Fibroblast of skin of left biceps (primary cell): ENCODE measurements at places on chromosomes 5 and 9.
A peak's percentile ranks its signal among the peaks of the same experiment; 100 is the strongest.

DNA sequence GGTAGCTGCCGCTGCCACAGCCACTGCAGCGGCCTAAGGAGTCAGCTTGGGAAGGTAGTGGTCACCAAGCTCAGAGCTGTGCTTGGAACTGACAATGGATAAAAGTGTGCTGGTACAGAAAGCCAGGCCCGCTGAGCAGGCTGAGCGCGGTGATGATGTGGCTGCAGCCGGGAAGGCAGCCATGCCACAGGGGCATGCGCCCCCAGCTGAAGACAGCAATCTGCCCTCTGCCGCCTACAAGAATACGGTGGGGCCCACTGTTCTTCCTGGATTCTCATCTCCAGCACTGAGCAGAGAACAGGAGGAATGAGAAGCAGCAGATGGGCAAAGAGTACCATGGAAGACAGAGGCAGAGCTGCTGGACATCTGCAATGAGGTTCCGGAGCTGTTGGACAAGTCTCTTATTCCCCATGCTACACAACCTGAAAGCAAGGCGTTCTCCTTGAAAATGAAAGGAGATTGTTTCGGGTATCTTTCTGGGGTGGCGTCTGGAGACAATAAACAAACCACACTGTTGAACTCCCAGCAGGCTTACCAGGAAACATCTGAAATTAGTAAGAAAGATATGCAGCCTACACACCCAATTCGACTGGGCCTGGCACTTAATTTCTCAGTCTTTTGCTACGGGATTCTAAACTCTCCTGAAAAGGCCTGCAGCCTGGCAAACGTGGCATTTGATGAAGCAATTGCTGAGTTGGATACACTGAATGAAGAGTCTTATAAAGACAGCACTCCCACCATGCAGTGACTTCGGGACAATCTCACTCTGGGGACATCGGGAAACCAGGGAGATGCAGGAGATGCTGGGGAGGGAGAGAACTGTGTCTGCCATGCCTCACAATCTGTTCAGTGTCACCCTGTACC, 22.8 kb upstream of the ANKRD18A start:
- DNase-seq = no peak

- no peak for DNase-seq
Observed at GRCh38 chr5:110823571-110823970, 84.8 kb downstream of the SLC25A46 start.

DNA sequence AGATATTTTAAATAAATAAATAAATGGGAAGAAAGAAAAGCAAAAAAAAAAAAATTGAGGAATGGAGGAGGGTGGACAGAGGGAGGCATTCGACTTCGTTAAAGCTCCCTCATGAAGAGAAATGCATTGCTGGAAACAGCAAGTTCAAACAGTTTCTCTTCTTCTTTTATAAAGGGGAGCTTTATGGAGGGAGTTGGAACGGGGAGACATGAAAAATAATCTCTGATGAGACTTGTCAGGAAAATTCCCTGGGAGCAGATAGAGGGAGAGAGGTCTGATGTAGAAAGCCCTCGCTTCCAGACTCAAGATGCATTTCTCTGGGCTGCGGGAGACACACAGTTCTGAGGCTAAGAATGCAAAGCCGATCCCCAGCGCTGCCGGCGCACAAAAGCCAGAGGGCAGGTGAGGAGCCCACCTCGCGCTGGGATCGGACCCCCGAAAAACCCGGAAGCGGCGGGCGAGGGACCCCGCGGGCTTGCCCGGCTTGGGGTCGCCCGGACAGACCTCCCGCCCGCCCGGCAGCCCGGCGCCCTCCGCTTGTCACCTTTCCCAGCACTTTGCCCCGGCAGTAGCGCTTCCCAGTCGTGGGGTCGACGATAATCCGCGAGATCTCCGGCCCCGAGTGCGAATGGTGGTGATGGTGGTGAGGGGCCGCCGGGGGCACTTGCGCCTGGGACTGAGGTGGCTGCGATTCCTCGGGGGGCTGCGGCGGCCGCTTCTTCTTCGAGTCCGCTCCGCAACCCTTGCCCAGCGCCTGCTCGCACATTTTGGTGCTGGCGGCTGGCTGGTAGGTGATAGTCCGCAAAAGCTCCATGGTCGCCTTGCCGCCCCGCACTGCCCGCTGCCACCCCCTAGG, 512 bp downstream of the PLK2 start:
- no peak for DNase-seq

GRCh38 chr5:133603711-133604110, 8.6 kb downstream of the FSTL4 start:
- no peak for DNase-seq

- DNase-seq = no peak
Observed at GRCh38 chr5:133262690-133263089, 210.9 kb downstream of the HSPA4 start.

GRCh38 chr9:91557327-91557726, 133.7 kb upstream of the NFIL3 start:
- no peak for DNase-seq

GRCh38 chr5:5270958-5271785, 131.0 kb downstream of the ADAMTS16 start:
- no peak for DNase-seq

GRCh38 chr5:45411971-45412612, 284.1 kb downstream of the HCN1 start:
- DNase-seq = no peak

DNA sequence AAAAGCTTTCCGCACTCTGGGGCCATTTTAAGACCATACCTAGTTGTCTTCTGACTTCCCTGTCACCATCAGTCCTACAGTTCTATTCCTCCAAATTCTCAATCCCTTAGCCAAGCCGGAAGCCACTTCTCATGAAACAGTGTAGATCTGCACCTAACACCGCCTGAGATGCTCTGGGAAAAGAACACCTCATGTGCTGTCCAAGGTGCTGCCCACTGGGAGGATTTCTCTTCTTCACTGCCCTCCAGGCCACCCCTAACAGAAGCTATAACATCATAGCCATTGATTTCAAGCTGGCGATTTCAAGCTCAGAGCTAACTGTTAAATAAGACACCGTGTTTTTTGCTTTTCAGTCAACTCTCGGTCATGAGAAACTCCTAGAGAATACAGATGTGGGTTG, 559.3 kb downstream of the CCDC171 start:
- no peak for DNase-seq

DNA sequence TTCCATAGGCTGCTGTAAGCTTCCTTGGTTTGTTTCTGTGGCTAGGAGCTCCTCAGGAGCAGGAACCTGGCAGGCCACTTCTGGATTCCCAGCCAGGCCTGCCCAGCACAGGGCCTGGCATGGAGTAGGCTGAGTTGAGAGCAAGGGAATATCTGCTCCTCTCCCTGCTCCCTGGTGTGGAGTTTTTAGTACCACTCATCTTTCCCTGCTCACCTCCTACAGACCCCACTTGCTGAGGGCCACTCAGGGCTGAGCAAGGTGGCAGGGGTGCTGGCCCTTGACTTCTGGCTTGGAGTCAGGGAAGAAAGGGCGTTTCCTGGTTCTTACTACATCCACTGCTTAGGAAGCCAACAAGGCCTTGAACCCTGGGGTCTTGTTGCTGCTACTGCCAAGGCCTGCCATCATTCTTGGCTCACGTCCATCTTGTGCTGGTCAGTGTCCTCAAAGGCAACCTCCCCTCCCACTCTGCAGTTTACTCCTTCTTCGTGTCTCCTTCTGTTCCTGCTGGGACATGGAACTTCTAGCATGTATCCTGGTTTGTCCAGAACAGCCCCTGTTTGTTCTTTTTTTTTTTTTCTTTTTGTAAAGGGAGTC, 54.9 kb downstream of the PSD2 start:
- DNase-seq = no peak

GRCh38 chr9:130448771-130449603, 4.2 kb downstream of the ASS1 start:
- no peak for DNase-seq

- no peak for DNase-seq
Observed at GRCh38 chr5:170327168-170327567, 29.6 kb upstream of the LCP2 start.

DNA sequence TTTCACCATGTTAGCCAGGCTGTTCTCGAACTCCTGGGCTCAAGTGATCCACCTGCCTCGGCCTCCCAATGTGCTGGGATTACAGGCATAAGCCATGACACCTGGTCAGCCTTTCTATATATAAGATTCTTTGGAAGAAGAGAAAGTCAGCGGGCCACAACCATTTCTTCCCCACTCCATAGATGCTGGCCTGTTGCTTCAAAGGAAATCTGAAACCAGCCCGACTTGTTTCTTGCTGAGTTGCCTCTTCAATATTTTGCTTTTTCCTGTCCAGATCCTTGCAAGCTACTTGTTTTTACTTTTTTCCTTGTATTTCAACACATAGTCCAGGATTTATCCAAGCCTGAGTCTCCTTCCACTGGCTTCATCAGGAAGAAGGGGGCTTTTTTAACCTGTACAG, 219.5 kb downstream of the CDK5RAP2 start:
- no peak for DNase-seq

DNA sequence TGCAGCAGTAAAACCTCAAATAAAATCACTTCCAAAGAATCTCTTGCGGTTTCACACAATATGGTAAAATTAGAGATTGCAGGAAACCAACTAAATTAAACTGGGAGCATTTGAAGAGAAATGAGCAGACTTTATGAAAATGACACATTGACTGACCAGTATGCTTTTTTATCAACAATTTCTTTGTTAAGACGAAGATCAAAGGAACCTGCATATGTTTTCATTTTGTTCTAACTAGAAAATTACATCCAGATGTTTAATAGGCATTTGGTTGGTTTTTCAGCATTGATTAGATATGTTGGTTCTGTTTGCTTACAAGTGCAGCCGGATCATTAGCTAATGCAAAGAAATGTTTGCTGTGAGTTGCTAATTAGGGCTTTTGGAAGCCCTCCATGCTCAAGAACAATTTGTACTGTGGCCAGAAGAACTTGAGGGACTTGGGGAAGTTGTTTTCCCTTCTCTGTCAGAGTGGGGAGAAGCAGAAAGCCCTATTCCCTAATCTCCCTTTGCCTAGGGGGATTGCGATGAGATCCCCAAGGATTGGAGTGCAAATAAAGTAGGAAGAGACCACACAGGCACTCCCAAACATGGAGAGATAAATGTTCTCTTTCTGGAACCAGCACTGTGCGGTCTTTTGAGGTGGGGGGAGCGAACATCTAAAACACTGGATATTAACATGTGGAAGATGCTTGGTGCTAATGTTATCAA, 4.5 kb upstream of the TLE1 start:
- peak; percentile 66 for DNase-seq

GRCh38 chr9:83219154-83219923, 156.4 kb upstream of the RASEF start:
- peak; percentile 38 for DNase-seq

GRCh38 chr5:1411099-1411498, 34.1 kb downstream of the SLC6A3 start:
- DNase-seq = no peak

DNA sequence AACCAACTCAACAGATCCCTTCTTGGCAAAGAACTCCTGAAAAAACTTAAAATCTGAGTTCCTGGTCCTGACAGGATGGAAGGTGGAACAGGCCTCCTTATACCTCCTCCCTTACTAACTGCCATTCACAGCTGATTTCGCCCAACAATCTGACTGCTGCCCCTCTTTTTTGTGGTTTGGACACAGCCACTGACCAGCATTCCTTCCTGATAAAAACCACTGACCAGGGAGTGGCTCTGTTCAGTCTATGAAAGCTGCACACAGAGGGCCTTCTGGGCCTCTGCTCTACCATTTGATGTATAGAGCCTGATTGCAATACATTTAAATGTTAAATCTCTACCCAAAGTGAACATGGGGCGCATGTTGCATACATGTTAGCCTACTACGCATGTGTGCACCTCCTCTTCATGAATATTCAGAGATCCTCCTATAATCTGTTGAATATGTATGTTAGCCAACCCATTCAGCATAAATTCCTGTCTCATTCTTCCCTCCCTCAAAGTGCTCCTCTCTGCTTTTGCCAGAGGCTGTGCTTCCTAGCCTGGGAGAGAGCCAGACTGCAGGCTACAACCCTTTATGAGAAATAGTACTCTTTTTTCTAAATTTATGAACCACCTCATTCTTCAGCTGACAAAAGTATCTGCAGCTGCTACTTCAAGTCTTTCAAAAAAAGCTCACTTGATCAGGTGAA, 93.7 kb upstream of the MRPS30 start:
- no peak for DNase-seq

DNA sequence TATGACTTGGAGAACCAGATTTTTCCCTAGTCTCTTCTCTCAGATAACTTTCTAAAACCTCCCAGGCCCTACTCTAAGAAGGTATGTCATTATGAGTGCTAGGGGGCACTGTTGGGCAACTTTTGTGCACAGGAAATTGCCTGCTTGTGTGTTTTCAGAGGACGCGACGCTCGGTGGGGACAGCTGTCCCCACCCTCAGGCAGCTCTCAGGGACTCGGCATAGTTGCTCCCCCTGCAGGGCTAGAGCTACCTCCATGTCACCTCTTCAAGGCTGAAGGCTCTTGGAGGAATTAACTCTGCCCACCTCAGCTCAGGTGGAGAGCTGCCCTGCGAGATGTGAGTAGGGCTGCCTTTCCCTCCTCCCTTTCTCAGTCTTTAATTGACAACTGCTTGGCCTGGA, 10.2 kb upstream of the TIFAB start:
- DNase-seq = no peak

GRCh38 chr9:16501726-16502125, 368.7 kb downstream of the BNC2 start:
- DNase-seq = no peak

GRCh38 chr9:89770531-89771174, 165.8 kb downstream of the GADD45G start:
- no peak for DNase-seq

GRCh38 chr9:35096035-35096849, at the start of gene PIGO:
TSS of gene PIGO (minus strand) at chr9:35096591. CDS start at chr9:35095565, 1,026 bp downstream.
- DNase-seq = no peak

DNA sequence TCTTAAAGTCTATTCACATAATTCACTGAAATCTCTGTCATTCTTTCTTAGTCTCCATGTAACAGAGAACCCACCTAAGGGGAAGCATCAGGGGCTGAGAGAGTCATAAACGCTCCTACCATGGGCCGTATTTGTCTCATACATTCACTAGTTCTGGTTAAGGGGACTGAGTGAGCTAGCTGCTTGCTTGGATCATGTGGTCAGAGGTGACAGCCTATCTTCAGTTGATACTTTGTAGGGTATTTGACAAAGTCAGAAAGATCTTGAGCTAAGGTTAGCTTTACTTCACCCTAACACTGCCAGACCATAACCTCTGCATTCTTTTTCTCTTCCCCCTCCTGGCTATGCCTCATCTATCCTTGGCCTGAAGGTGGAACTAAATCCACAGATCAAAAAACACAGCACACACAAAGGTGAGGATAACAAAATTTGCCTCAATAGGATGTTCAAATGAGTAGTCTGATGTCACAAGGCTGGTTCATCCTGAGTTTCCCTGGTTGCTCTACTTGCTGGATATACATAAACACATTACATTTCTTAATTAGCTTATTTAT, 66.5 kb downstream of the MARCHF3 start:
- DNase-seq = no peak

DNA sequence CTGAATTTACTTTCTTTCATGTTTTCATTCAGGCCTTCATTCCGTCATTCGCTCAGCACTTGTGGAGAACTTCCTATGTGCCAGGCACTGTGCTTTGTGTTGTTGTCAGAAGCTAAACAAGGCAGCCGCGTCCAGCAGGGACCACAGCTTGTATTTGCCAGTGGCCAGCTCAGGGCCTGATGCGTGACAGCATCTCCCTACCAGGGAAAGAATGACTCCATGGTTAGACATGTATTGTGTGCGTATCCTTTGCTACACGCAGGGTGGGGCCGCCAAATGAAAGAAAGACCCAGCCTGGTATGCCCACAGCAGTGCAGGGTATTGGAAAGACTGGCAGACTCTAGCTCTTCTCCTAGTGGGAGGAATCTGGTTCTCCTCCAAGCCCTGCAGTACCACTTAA, 4.7 kb upstream of the COL27A1 start:
- DNase-seq = no peak
